ENCODE measurements at places on chromosomes 3 and 15.

DNA sequence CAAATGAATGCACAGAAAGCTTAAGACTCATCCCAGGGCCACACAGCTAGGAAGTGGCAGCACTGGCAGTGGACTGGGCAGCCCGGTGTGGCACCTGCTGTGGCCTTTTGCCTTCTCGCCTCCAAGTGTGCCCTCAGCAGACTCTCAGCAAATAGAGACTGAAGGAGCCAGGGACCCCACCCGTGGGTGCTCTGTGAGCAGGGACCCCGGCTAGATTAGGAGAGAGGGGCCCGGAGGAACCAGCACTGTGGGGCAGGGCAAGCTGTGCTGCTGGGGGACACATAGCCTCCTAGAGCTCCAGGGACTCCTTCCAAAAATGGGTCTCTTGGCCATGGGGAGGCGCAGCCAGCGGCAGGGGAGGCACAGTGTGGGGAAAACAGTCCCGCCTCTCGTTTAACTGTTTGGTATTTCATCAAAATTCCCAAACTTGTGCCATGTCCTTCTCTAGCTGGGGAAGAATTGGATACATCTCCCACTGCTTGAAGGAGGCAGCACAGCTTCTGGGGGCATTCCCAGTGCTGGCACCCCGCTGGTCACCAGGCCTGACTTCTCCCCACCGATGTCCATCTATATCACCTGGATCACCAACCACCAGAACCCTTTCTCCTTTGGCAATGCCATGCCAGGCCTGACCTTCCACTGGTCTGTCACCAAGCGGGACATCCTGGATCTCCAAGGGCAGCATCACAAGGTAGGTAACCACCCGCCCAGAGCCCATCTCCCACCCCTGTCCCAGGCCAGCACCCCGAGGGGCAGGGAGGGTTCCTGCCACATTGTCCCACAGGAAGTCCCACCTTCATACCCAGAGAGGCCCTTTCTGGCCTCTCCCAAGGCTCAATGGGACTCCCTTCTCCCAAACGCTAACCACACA is 12.0 kb upstream of the TXNRD3 start:
- no peak for DNase-seq

GRCh38 chr15:79897380-79897678 is 515 bp upstream of the MTHFS start:
- DNase-seq, result no peak

GRCh38 chr15:68538311-68538710 is 40.5 kb upstream of the CORO2B start:
- no peak for DNase-seq

DNA sequence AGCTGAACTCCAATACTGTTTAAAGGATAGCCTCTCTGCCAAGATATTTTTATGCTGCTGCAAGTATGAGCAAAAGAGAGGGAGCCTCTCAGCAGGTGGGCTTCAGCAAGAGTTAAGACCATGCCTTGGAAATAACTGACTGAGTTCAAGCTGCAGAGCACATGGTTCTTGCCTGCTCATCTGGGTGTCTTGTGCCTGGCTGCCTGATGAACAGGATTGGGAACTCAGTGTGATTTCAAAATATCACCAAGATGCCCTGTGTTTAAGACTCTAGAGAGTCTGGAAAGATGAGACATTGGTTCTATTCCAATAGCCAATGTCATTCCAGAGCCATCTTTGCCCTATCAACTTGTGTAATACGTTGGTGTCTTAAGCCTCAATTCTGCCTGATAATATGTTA is 147.5 kb upstream of the VEPH1 start:
- DNase-seq, result no peak

GRCh38 chr3:131794766-131795388 is 239.9 kb downstream of the CPNE4 start:
- peak; percentile 58 for DNase-seq

DNA sequence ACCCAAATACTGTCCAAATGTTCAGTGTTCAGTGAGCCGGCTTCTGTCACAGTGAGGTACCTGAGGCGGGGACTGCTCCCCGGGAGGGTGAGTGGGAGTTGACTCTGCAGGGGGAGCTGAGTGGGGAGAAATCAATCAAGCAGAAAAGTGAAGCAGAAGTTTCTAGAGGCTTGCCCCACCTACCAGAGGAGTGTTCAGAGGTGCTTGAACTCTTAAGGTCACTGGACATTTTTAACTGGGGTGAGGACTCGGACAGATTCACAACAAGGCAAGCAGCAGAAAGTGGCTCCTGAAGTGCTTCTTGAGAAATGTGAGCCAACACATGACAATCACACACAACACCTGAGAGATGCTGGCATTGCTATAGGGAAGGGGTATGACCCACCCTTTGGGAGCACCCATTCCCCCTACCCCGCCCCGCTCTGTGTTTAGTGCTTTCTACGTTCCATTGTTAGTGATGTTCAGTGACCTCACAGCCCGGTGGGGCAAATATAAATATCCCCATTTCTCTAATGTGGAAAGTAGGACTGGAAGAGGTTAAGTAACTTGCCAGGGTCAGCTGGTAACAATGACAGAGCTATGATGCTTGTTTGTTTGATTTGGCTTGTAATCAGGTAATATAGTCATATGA is 48.6 kb upstream of the AKAP13 start:
- no peak for DNase-seq

DNA sequence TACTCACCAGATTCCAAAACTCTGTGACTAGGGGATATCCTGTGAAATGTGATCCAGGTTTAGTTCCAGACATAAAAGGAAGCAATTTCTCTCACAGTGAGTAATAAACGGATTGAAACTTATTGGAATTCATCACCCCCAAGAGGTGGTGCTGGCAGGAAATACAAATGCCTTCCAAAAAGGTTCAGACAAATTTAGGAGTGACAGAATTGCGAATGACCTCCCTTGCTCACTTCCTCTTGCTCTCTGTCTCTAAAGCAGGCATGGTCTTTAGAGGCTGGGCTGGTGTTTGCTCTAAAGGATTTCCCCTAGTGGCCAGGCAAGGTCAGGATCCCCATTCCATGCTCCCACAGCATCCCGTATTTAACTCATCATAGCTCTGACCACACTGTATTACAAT is 449.4 kb upstream of the PPP2R3A start:
- no peak for DNase-seq

- no peak for DNase-seq
Measured at GRCh38 chr15:41489641-41490040, 4.0 kb upstream of the ITPKA start.

DNA sequence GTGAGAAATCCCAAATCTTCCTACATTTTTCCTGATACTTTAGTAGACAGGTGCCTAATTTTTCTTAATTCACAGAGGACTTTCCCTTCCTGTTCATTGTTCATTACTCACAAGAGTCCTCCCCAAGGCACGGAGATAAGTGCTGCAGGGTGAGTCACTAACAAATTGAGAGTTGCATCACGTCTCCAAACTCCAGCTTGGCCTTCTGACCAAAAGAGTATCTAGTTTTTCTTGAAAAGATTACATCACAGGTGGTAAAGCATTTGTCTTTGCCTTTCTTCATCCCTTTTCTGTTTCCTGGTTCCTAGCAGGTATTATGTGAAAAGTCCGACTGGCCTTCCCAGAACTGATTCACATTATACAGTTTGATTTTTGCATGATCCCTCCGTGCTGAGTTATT is 24.9 kb upstream of the RASGRP1 start:
- DNase-seq, result no peak

GRCh38 chr3:46110701-46111493 is 83.6 kb upstream of the XCR1 start:
- DNase-seq, result no peak

DNA sequence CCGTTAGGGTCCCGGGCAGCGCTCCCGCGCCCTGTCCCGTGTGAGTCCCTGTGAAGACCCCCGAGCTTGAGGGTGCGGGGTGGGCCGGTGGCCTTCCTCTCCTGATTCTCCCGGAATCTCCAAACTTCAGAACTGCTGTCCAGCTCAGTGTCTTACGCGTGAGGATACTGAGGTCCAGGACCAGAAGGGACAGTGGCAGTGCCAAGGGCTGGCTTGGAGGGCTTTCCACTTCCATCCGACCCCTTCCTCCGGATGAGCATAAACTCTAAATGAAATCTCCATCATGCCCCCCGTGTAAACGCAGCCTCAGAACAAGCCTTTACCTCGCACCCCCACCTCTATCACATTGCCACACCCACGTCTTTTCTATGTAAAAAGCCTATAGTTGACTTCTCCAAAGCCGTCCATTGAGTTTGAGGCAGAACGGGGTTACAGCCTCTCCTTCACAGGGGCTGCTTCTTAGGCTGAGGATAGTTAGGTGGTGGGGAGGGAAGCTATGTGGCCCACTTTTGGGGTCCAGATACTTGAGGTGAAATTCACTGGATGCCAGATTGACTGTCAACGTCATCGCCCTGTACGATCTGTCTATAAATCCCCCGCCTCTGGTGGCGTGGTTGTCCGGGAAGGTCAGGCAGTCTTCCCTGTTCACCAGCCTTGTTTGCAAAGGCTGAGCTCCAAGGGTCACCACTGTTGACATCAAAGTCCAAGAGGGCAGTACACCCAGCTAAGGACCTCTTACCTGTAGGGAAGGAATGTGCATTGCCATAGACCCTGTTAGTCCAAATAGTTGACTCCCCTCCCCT is 1.1 kb downstream of the EDEM1 start:
- DNase-seq, result peak; percentile 11

- DNase-seq, result no peak
Measured at GRCh38 chr3:76040946-76041345, 255.6 kb upstream of the ZNF717 start.

GRCh38 chr3:4829031-4829394 is 150.2 kb upstream of the BHLHE40 start:
- no peak for DNase-seq

- DNase-seq, result no peak
Measured at GRCh38 chr3:154701055-154701454, 271.1 kb upstream of the GPR149 start.

DNA sequence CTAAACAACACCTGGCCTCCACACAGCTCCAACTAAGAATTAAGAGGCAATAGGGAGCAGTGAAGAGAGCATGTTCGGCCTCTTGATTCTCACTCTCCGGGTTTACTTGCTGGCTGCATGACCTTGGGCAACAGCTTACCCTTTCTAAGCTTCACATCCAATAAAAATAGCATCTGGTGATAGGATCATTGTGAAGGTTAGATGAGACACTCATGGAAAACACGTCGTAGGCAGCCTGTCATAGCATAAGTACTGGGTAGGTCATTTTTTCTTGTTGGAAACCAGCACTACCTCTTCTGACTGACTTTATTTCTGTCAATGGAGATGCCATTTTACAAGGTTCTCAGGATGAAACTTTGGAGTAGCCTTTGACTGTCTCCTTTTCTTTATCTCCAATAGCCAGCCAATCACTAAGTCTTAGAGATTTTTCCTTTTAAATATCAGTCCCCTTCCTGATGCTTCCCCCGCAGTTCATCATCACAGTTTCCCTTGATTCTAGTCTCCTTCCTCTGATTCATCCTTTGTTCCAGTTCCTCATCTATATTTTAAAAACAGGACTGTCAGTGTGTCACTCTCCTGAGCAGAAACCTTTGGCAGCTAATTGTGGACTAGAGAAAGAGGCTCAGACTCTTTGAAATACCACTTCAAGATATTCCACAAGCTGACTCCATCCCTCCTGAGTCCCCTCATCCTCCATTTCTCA is 271.5 kb downstream of the SLC9A9 start:
- DNase-seq, result no peak

- DNase-seq, result no peak
Measured at GRCh38 chr3:148205977-148206376, 491.7 kb upstream of the AGTR1 start.

DNA sequence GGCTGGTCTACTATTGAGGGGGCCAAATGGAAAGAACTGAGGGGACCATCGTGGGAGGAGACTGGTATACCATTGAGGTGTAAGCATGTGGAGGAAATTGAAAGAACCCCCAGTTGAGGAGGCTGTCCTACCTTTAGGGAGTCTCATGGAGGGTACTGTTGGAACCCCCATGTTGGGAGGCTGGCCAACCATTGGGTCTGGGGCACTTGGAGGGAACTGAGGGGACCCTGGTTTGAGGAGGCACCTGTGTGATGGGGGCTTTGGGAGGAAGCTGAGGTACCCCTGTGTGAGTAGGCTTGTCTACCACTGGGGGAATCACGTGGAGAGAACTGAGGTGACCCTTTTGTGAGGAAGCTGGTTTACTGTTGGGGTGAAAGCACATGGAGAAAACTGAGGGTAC is 157.5 kb downstream of the FBLN2 start:
- no peak for DNase-seq

- no peak for DNase-seq
Measured at GRCh38 chr3:128548426-128549282, 55.7 kb upstream of the GATA2 start.

DNA sequence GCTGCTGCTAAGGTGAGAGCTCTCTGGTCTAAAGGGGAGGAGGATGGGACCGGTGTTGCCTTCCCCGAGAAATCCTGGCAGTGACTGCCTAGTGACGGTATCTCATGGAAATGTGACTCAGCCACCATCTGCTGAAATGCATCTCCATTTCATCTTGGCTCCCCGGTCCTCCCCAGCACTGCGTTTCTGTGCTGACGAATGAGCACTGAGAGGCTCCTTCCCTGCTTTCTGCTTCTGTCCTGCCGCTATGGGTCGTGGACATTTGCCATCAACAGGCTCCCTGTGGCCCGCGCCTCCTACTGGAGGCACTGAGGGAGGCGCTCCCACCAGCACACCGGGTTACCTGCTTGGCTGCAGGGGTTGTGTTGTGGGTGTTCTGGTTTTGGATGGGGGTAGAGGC is 13.5 kb upstream of the SEC13 start:
- peak; percentile 46 for DNase-seq

- peak; percentile 60 for DNase-seq
Measured at GRCh38 chr15:41772720-41773331, 1.5 kb upstream of the MAPKBP1 start.

GRCh38 chr3:184172681-184173373 is 1.8 kb upstream of the AP2M1 start:
- DNase-seq, result no peak

DNA sequence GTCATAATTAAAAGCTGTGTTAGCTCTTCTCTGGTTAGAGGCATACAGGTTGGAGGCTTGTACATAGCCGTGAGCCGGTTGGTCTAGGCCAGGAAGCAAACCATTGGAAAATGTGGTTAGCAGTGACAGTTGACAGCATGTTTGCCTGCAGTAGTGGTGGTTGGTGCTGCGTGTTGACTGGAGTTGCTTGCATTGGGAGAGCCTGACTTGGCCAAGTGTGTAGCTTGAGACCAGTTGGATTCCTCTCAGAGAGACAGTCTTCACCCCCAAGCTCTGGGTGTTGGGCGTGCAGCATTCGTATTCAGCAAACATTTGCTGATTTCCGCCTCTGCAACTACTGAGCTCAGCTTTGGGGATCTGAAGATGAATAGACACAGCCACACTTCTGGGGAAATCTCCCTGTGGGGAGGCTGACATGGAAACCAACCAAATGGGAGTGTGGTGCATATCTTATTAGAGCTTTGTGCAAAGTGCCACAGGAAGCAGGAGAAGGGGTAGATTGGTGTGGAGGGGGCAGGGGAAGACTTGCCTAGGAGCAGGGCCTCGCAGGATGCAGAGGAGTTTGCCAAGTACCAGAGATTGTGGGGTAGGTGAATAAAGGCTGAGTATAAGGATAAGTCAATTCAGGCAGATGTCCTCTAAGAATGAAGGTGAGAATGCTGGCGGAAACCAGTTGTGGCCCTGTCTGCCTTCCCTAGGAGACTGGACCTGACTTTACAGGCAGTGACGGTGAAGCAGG is 83.5 kb downstream of the IGF1R start:
- no peak for DNase-seq

- DNase-seq, result no peak
Measured at GRCh38 chr3:52341123-52341522, 25.0 kb downstream of the DNAH1 start.

GRCh38 chr3:100708644-100708988 is 678 bp upstream of the TFG start:
- no peak for DNase-seq

GRCh38 chr3:197709135-197709534 is 27.6 kb downstream of the RUBCN start:
- DNase-seq, result no peak

Measured in endothelial cell (in vitro differentiated cells).